ENCODE measurements at places on chromosomes 2 and 18.
A peak's percentile ranks its signal among the peaks of the same experiment; 100 is the strongest.

DNA sequence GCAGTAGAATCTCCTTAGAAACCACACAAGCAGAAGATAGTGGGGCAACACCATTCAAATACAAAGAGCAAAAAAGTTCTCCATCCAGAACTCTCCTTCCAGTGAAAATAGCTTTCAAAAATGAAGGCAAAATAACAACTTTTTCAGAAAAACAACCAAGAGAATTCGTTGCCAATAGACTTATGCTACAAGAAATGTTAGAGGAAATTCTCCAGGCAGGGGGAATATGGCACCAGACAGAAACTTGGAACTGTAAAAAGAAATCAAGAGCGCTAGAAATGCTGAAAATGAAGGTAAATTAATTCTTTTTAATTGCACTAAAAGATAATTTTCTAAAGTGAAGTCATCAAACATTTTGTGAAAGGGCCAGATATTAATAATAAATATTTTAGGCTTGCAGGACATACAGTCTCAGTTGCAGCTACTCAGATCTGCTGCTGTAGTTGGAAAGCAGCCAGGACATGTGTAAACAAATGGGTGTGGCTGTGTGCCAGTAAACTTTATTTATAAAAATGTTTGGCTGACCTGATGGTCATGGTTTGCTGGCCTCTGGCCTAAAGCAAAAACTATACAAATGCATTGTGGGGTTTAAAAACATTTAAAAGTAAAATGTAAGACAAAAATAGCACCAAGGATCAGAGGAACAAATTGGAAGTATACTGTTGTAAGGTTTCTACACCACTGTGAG lies 73.7 kb upstream of the TGFA start:
- no peak for DNase-seq

GRCh38 chr18:48791636-48792105 lies 159.1 kb downstream of the SMAD7 start:
- no peak for DNase-seq

- no peak for DNase-seq
These were observed 10.5 kb downstream of the COX7A2L start for GRCh38 chr2:42350434-42351063.

DNA sequence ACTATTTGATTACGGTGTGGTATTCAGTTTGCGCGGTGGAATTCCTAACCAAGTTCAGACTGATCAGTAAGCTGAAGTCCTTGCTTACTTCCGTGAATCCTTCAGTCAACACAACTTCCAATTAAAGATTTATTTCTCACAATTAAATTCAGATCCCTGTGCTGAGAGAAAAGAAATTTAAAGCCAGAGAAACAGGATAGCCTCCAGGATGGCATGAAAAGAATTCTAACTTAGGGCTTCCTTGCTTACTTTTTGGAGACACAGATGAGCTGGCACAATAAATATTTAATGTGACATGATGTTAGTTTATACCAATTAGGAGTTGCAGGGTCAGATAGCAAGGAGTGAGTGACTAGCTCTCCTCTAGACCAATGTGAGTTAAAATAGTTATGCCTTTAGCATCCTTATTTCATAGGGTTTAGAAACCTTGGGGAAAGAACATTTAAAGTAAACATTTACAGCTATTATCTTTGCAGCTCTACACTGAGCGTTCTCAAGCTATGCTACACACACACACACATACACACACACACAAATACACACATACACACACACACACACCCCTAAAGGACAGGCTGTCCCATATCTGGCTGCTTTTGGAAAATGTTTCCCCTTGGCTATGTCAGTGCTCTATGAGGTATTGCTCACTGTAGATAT lies 151.0 kb downstream of the TRIB2 start:
- DNase-seq, result no peak

DNA sequence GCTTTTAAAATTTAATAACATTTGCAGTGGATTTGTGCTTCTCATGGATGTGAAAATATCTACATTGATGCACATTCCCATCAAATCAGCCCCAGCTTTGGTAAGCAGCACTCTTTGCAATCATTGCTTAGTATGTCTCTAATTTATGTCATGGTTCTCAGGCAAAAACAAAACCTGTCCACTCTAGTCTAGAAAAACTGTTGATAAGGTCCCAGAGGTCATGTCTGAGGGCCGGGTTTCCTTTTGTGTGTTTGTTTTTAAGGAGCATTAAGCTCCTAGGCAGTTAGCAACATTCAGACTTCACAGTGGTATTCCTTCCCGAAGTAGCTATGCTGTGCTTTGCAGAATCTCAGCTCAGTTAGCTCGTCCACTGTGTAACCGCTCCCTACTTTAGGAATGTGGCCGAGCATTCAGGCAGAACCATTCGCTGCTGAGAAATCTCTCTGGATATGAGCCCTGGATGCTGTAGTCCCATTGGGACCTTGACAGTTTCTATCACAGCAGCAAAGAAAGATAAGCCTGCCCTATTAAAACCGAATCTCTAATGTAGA lies 4.0 kb downstream of the DIPK1C start:
- no peak for DNase-seq

GRCh38 chr18:46821856-46822711 lies 65.2 kb upstream of the ST8SIA5 start:
- no peak for DNase-seq

DNA sequence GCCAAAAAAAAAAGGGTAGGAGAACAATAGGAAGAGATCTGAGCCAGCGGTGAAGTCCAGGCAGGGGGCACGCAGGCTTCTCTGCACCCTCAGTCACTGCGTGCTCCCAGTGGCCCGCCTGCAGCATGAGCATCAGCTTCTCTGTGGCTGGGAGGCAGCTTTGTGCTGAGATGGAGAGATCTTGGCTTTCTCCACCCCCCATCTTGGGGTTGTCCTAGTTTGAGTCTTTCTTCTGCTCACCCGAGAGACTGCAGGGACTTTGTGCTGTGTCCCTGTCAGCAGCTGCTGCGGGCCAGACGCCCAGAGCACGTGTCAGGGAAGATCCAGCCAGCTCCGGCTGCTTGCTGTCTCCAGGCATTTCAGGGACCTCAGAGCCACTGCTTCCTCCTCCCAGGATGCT lies 20.3 kb downstream of the TRAPPC12 start:
- no peak for DNase-seq

GRCh38 chr2:86275384-86275799 lies 62.0 kb downstream of the REEP1 start:
- no peak for DNase-seq

DNA sequence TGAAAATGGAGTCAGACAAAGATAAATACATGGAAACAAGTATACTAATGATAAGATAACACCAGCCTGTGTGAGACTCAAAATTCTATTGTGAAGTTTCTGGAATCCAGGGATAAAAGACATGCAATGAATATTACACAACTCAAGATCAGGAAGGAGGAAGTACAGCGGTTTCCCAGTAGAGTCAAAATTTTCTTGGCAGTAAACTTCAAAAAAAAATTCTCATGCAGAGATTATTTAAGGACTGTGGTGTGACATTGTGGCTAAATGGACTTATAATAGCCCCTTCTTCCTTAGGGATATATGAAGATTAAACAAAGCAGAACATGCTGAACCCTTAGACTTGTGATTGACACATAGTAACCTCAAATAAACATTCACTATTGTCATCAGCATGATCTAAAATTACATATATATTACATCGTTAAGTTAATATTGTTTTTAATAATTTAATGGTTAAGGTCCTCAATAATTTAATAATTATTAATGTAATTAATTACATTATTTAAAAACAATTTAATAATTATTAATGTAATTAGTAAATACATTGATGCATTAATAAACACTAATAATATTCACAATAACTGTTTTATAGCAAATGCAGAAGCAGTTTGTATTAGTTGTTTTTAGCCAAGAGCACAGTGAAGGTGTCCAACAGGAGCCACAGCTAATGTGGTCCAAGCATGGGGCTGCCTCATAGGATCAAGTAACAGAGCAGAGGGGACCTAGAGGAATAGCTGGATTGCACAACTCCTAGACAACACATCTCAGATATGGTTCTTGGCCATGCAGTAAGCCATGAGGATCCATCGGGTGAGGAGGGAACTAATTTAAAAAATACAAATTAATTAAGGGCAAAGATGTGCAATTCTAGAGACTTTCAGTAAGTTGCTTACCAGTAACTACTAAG lies 77.3 kb downstream of the POLE4 start:
- no peak for DNase-seq

GRCh38 chr2:152406119-152406835 lies 71.3 kb downstream of the FMNL2 start:
- DNase-seq, result no peak

GRCh38 chr18:52341608-52342381 lies 1.8 kb downstream of the DCC start:
- no peak for DNase-seq

GRCh38 chr2:160963957-160964356 lies 196.3 kb upstream of the TANK start:
- DNase-seq, result no peak

GRCh38 chr2:210288408-210288807 lies 26.6 kb downstream of the MYL1 start:
- no peak for DNase-seq

- DNase-seq, result peak; percentile 76
These were observed 2.1 kb downstream of the NABP1 start for GRCh38 chr2:191679818-191680600.

DNA sequence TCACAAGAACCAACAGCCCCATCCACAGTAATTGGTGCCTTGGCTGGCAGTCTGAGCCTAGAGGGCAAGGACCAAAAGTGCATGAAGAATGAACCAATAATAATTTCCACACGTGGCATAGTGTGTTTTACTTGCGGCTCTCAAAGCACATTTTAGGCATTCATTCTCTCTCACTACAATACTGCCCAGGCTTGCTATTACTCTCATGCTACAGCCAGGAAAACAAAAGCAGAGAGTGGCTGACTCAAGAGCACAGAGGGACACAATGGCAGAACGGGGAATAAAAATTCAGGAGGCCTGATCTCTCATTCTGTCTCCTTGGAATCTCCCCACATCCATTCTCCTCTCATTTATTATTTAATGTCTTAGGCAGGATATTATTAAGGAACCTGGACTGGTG lies 57.0 kb upstream of the NOL4 start:
- DNase-seq, result no peak

DNA sequence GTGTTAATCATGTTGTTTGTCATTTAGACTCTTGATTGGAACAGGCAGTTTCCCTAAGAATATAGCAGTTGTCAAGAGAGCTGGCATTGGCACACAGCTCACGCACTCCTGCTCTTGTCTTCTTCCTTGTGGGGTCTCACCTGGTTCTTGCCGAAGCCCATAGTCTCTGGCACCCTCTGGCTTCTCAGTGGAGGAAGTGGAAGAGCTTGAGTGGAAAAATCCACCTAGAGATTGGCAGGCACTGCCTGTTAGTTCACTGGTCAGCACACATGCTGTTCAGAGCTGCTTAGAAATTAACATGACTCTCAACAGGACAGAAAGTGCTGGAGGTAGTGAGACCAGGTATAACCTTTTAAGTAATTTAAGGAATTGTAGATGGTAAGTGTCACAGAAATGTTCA lies 28.3 kb downstream of the SCTR start:
- DNase-seq, result no peak

DNA sequence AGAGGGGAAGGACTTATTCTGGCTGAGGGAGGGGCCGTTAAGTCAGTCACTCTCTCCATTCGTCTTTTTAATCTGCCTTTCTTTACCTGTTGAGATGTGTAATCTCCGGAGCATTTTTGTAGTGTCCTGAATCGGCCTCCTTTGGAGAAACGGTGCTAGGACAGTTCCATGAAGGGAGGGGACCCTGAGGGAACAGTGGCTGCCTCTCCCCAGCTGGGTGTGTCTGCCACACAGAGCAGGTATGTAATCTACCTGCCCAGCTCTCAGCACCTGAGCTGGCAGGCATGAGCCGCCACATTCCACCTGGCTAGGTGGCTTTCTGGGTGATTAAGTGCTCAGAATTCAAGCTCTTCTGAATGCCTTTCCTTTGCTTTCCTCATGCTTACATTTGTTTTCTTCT lies 131.2 kb downstream of the WDSUB1 start:
- no peak for DNase-seq

DNA sequence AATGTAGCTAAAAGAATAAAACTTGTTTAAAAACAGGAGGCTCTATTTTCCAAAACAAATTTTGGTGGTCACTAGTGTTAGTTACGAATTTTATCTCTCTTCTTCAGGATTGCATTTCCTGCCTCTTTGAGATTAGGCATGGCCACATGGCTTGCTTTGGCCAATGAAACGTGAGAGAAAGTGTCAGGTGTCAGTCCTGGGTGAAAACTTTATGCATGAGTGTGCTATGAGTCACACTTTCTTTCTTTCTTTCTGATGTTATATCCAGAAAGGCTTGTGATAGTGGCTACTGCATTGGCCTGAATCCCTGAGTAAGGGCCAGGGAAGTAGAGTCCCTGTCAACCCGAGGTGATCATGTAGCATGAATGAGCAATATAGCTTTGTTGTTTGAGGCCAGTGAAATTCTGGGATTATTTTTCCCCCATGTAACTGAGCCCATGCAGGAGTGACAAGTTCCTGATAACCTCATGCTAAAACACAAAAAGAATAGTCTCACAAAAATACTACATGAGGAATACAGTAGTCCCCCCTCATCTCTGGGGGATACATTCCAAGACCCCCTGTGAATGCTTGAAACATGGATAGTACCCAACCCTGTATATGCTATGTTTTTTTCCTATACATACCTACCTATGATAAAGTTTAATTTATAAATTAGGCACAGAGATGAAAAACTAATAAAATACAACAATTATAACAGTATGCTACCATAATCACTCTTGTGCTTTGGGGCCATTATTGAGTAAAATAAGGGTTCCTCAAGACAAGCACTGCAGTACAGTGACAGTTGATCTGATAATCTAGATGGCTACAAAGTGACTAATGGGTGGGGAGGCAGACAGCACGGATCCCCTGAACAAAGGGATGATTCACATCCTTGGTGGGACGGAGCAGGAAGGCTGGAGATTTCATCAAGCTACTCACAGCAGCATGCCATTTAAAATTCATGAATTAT lies 109.5 kb downstream of the CDC42EP3 start:
- DNase-seq, result peak; percentile 87

Measured in non-pigmented ciliary epithelial cell (primary cell).